ENCODE measurements at places on chromosomes 2 and 18. TPM values are rescaled to one million over a fixed set of nuclear protein-coding genes. Genes with fewer than 3 reads are reported as not detected.

The RAPGEF4 gene
- 3.2 TPM for total RNA-seq

The GPR17 gene
- not detected for total RNA-seq

The IL37 gene
- total RNA-seq, result not detected

The NT5C1B gene
- total RNA-seq, result not detected

The SLC35F6 gene
- 25.6 TPM for total RNA-seq

The MPP4 gene
- 11.1 TPM for total RNA-seq

The TMEM150A gene
- 4.8 TPM for total RNA-seq

The C2orf66 gene
- total RNA-seq, result not detected

The DUSP19 gene
- 1.4 TPM for total RNA-seq

The CREG2 gene
- not detected for total RNA-seq

The MRPL53 gene
- 5.2 TPM for total RNA-seq

- H3K36me3 ChIP-seq, result 0 out of 2 replicates have a peak, but pooled peaks cover 1% of the 10 kb centered on the region
- DNase-seq, result no peak
- no peaks in the 10 kb centered on the region for H3K27me3 ChIP-seq
These were observed 9.0 kb downstream of the HDHD2 start for GRCh38 chr18:47141289-47141688.

DNA sequence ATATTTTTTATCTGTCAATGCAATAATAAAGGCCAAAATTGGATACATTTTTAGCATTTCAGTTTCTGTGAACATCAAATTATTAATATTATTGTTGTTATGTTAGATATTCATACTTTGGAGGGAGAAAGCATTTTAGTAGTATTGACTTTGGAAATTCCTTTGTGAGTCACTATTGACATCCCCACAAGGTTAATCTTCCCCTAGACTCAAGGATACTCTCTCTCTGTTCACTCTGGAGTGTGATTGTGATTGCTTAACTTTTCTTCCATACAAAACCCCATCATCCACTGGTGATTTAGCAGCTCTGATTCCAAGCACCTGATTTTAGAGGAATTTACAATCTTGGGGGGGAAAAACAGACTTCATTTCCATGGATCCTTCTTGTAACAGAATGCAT lies 352.0 kb downstream of the THSD7B start:
- no peaks in the 10 kb centered on the region for H3K27me3 ChIP-seq
- H3K36me3 ChIP-seq, result no peaks in the 10 kb centered on the region
- no peak overlapping the region for H3K27ac ChIP-seq
- H3K4me3 ChIP-seq, result no peak overlapping the region
- no peaks in the 10 kb centered on the region for H3K4me1 ChIP-seq
- DNase-seq, result no peak

GRCh38 chr2:218255446-218255845 lies 5.4 kb upstream of the GPBAR1 start:
- H3K27ac ChIP-seq, result no peak overlapping the region
- H3K36me3 ChIP-seq, result peaks cover 48% of the 10 kb centered on the region
- DNase-seq, result peak; percentile 78
- no peaks in the 10 kb centered on the region for H3K27me3 ChIP-seq

- peaks cover 3% of the 10 kb centered on the region for H3K4me1 ChIP-seq
- peaks cover 15% of the 10 kb centered on the region for H3K36me3 ChIP-seq
- no peak overlapping the region for H3K4me3 ChIP-seq
- H3K27me3 ChIP-seq, result no peaks in the 10 kb centered on the region
- H3K27ac ChIP-seq, result no peak overlapping the region
These were observed 20.5 kb downstream of the USP40 start for GRCh38 chr2:233546101-233546500.

GRCh38 chr2:239292531-239292930 lies 108.3 kb downstream of the HDAC4 start:
- H3K27ac ChIP-seq, result no peak overlapping the region
- no peaks in the 10 kb centered on the region for H3K27me3 ChIP-seq
- H3K4me3 ChIP-seq, result no peak overlapping the region

- no peaks in the 10 kb centered on the region for H3K4me1 ChIP-seq
- no peak for DNase-seq
- H3K27ac ChIP-seq, result no peak overlapping the region
- H3K27me3 ChIP-seq, result peaks cover 2% of the 10 kb centered on the region
These were observed 76.0 kb upstream of the EPC2 start for GRCh38 chr2:148568597-148568996.

GRCh38 chr18:11245879-11246278 lies 96.5 kb upstream of the PIEZO2 start:
- no peak overlapping the region for H3K4me3 ChIP-seq
- no peak for DNase-seq

DNA sequence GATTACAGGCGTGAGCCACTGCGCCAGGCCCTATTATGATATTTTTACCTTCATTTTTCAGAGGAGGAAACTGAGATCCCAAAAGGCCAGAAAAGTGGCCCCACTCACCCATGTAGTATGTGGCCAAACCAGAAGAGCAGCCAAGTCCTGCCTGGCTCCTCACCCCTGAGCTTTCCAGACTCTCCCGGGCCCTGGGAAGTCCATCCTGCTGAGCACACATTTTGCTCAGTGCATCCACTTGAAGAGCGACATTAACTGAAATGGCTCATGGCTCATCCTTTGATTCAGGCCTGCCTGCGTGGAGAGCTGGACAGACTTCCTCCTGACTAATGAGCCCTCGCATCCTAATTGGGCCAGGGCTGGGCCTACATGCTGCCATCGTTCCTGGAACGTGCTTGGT lies 9.5 kb upstream of the NGEF start:
- DNase-seq, result no peak
- H3K27ac ChIP-seq, result no peak overlapping the region
- peaks cover 6% of the 10 kb centered on the region for H3K27me3 ChIP-seq
- H3K36me3 ChIP-seq, result no peaks in the 10 kb centered on the region

- peak overlapping the region; percentile 67 for H3K27ac ChIP-seq
- H3K36me3 ChIP-seq, result no peaks in the 10 kb centered on the region
- H3K4me3 ChIP-seq, result no peak overlapping the region
These were observed 152.9 kb upstream of the NCKAP5 start for GRCh38 chr2:133721118-133721517.

- no peaks in the 10 kb centered on the region for H3K36me3 ChIP-seq
- no peak overlapping the region for H3K4me3 ChIP-seq
- no peaks in the 10 kb centered on the region for H3K27me3 ChIP-seq
- DNase-seq, result no peak
- H3K4me1 ChIP-seq, result no peaks in the 10 kb centered on the region
These were observed 631.8 kb upstream of the RAB6C start for GRCh38 chr2:129347486-129348217.

DNA sequence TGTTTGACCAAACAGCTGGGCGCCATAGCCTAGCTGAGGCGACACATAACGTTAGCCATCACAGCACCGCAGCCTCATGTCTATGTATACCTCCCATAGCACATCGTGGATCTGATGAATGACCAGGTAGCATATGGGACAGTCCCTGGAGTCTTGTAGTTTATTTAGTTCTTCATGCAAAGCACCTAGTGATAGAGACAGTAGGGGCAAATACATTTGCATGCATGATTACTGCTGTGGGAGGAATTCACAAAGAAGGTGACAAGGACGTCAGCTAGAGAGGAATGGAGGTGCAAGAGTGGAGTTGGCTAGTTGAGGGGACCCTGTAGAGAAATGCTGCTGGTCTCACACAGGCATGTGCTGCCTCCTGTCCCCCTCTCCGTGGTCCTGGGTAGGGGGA lies 478.9 kb upstream of the HS6ST1 start:
- no peaks in the 10 kb centered on the region for H3K4me1 ChIP-seq
- no peak overlapping the region for H3K4me3 ChIP-seq
- no peaks in the 10 kb centered on the region for H3K36me3 ChIP-seq
- no peak overlapping the region for H3K27ac ChIP-seq
- no peaks in the 10 kb centered on the region for H3K27me3 ChIP-seq

- no peaks in the 10 kb centered on the region for H3K4me1 ChIP-seq
- no peak overlapping the region for H3K27ac ChIP-seq
- H3K27me3 ChIP-seq, result no peaks in the 10 kb centered on the region
These were observed 182.7 kb downstream of the UBE2E3 start for GRCh38 chr2:181163139-181163538.

GRCh38 chr2:136394136-136395060 lies 276.4 kb upstream of the CXCR4 start:
- no peaks in the 10 kb centered on the region for H3K27me3 ChIP-seq
- no peaks in the 10 kb centered on the region for H3K4me1 ChIP-seq
- no peaks in the 10 kb centered on the region for H3K36me3 ChIP-seq
- no peak overlapping the region for H3K27ac ChIP-seq

DNA sequence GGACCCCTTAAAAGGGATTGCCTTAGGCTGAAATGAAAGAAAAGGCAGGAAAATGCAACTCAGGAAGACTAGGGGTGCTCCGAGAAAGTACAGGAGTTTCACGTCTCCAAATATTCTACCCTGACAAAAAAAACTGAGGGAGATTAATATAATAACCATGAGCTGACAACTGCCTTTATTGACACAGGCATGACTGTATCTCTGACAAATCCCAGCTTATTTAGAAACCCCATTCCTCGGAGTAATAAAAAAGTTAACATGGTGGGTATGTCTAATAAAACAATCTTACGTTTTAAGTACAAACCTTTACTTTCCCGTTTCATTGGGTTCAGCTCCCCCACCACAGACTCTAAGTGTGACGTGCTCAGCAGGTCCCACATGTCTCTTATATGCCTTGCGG lies 7.9 kb upstream of the RBFA start:
- no peaks in the 10 kb centered on the region for H3K36me3 ChIP-seq
- no peaks in the 10 kb centered on the region for H3K27me3 ChIP-seq
- no peak overlapping the region for H3K27ac ChIP-seq
- no peaks in the 10 kb centered on the region for H3K4me1 ChIP-seq
- H3K4me3 ChIP-seq, result no peak overlapping the region
- DNase-seq, result no peak

GRCh38 chr2:86476918-86477317 lies 35.7 kb downstream of the KDM3A start:
- H3K4me1 ChIP-seq, result peaks cover 6% of the 10 kb centered on the region
- H3K27me3 ChIP-seq, result no peaks in the 10 kb centered on the region
- DNase-seq, result no peak
- H3K27ac ChIP-seq, result no peak overlapping the region
- H3K4me3 ChIP-seq, result no peak overlapping the region

GRCh38 chr2:8344144-8345097 lies 337.4 kb upstream of the ID2 start:
- DNase-seq, result no peak
- H3K27ac ChIP-seq, result no peak overlapping the region
- H3K36me3 ChIP-seq, result no peaks in the 10 kb centered on the region

- no peak overlapping the region for H3K4me3 ChIP-seq
- H3K27me3 ChIP-seq, result peaks cover 3% of the 10 kb centered on the region
- DNase-seq, result no peak
- no peak overlapping the region for H3K27ac ChIP-seq
- H3K36me3 ChIP-seq, result no peaks in the 10 kb centered on the region
These were observed 87.9 kb upstream of the TTN start for GRCh38 chr2:178895171-178895570.

- H3K4me3 ChIP-seq, result no peak overlapping the region
- no peak overlapping the region for H3K27ac ChIP-seq
- peaks cover 11% of the 10 kb centered on the region for H3K4me1 ChIP-seq
- no peaks in the 10 kb centered on the region for H3K27me3 ChIP-seq
These were observed 11.1 kb upstream of the KIDINS220 start for GRCh38 chr2:8848328-8849100.

- peaks cover 14% of the 10 kb centered on the region for H3K27me3 ChIP-seq
- H3K4me1 ChIP-seq, result no peaks in the 10 kb centered on the region
- no peak overlapping the region for H3K4me3 ChIP-seq
- DNase-seq, result peak; percentile 41
- no peak overlapping the region for H3K27ac ChIP-seq
These were observed 29.1 kb downstream of the DRC1 start for GRCh38 chr2:26430826-26431225.

- peak overlapping the region; percentile 32 for H3K27ac ChIP-seq
- peak; percentile 65 for DNase-seq
- peaks cover 6% of the 10 kb centered on the region for H3K4me1 ChIP-seq
- H3K27me3 ChIP-seq, result no peaks in the 10 kb centered on the region
These were observed 779 bp downstream of the PTPRN start for GRCh38 chr2:219308142-219309101.

DNA sequence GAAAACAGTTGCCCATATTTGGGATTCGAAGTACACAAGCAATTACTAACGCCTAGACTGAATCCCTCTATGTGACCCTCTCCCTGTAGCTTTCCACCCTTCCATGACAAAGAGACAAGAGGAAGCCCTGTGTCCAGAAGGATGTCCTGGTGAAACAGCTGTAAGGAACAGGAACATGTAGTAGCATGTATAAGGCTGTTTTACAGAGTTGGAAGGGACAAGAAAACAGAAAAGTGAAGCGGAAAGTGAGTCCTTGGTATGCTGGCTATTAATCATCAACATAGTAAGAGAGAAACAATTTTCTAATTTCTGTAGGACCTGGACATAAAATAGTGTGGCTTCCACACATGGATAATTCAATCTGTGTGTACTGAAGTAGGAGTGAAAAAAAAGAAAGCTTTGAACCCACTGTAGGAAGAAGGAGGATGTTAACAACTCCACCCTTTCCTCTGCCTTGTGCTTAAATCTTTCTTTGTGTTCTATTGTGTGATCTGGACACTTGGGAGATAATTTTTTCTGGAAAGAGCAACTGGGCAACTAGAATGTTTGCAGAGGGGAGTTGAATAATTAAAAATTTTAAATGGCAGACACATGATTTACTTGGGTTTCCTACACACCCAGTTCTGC lies 162.3 kb upstream of the ZSWIM2 start:
- no peaks in the 10 kb centered on the region for H3K27me3 ChIP-seq
- H3K36me3 ChIP-seq, result no peaks in the 10 kb centered on the region
- H3K4me1 ChIP-seq, result no peaks in the 10 kb centered on the region
- H3K4me3 ChIP-seq, result no peak overlapping the region
- no peak for DNase-seq

DNA sequence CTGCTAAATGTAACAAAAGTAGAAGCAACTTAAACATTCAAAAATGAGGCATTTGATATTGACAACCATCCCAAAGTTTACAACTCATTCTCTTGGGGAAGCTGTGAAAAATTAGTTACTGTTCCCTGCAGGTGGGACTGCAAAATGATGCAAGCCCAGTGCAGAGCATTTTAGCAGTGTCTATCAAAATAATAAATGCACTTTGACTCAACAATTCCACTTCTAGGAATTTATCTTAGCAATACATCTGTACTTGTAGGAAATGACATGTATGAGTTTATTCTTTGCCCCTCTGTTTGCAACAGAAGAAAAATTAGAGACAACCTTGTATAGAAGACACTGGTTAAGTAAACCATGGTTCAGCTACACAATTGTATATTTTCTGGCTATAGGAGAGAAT lies 48.0 kb upstream of the TLK1 start:
- DNase-seq, result no peak
- no peaks in the 10 kb centered on the region for H3K36me3 ChIP-seq
- H3K27me3 ChIP-seq, result no peaks in the 10 kb centered on the region
- H3K4me3 ChIP-seq, result no peak overlapping the region
- H3K4me1 ChIP-seq, result peaks cover 4% of the 10 kb centered on the region

DNA sequence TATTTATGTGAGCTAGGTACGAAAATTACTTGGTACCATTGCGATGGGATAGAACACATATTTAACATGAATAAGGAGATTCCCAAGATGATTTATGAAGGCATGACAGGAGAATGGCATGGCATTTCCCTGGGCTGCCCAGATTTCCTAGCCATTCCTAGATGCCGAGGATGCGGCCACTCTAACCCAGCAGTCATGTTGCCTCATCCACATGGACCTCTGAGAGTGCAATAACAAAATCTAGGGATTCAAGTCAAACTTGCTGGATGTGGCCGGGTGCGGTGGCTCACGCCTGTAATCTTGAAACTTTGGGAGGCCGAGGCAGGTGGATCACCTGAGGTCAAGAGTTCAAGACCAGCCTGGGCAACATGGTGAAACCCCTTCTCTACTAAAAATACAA lies 110.8 kb upstream of the ARL4C start:
- no peaks in the 10 kb centered on the region for H3K4me1 ChIP-seq
- H3K36me3 ChIP-seq, result no peaks in the 10 kb centered on the region
- no peak overlapping the region for H3K27ac ChIP-seq
- no peak for DNase-seq
- H3K27me3 ChIP-seq, result no peaks in the 10 kb centered on the region

- no peak for DNase-seq
- H3K27ac ChIP-seq, result no peak overlapping the region
- peaks cover 15% of the 10 kb centered on the region for H3K27me3 ChIP-seq
- H3K4me1 ChIP-seq, result no peaks in the 10 kb centered on the region
- no peaks in the 10 kb centered on the region for H3K36me3 ChIP-seq
These were observed 30.1 kb downstream of the CD8B start for GRCh38 chr2:86831537-86831936.

Data from IMR-90 (cell line).